ENCODE measurements at places on chromosomes 1 and 21.

- no peak for DNase-seq
These were observed 1695.3 kb downstream of the BRINP3 start for GRCh38 chr1:188782220-188782841.

DNA sequence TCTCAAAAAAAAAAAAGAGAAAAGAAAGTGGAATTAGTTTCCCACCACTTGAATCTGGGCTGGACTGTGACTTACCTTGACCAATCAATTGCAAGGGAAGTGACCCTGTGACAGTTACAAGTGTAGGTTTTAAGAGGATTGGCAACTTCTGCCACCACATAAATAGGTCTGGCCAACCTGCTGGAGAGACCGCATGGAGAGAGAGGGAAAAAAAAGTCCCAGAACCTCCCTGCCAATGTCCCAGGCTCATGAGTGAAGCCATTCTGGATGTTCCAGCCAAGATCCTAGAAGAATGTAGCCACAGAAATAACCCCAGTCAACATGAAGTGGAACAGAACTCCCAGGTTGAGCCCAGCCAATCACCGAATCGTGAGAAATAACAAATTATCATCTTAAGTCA, 11.8 kb upstream of the ZMYM6 start:
- DNase-seq: no peak

DNA sequence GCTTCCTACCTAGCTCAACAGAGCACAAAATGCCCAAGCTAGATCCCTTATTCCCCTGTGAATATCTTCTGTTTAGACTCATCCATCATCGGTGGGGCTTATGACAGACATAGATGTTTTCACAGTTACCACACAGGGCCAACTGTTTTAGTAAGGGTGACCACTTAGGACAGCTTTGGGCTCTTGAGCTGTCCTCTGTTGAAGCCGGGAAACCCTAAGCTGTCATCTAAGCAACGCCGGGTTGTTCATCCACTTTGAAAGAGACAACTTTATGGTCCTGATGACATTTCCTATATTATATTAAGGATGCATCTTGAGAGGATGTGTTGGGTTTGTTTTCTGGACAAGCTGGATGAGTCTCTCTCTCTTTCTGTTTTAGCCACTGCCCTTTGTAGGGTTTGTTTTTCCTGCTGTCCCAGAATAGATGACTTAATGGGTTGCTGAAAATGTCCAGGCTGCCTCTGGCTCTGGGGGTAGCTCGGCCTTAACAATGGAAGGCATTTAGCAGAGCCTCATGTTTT, 110.5 kb upstream of the UBE2U start:
- DNase-seq: no peak

GRCh38 chr1:14083706-14084105, 383.7 kb downstream of the PRDM2 start:
- no peak for DNase-seq

GRCh38 chr1:1318131-1318652, 6.3 kb downstream of the INTS11 start:
- DNase-seq: peak; percentile 57

DNA sequence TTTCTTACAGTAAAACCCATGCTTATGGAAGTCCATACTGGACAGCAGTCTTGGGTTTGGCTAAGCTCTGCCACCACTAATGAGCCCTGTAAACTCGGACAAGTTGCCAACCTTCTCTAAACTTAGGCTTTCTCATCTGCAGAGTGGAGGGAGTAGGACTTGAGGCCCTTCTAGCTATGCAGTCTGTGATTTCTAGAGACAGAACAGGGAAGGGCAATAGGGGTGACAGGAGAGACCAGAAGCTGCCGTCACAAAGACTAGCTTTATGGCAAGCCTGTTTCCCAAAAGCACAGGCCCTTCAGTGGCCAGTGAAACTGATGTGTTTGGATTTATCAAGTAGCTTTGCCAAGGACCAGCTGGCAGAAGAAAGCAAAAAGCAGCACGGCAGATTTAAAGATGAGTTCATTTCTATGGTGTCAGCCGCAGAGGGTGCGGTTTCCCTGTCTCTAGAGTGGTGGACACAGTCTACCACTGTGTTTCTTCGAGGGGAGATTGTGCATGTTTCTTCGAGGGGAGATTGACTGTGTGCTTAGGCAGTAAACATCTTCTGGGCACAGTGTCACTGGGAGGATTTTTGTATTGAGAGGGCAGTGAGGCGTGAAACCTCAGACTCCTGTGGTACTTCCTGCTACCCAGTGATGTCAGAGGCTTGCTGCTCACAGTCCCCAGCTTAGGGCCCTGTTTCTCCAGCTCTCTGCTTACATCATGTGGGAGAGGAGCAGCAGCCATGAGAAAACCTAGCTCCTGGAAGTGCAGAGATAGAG, 119.0 kb downstream of the ROR1 start:
- no peak for DNase-seq

- no peak for DNase-seq
These were observed 839.3 kb downstream of the KCNT2 start for GRCh38 chr1:195768936-195769335.

GRCh38 chr1:229136822-229137221, 134.1 kb upstream of the RAB4A start:
- no peak for DNase-seq

- no peak for DNase-seq
These were observed 30.0 kb upstream of the LRRC8C start for GRCh38 chr1:89602871-89603404.

DNA sequence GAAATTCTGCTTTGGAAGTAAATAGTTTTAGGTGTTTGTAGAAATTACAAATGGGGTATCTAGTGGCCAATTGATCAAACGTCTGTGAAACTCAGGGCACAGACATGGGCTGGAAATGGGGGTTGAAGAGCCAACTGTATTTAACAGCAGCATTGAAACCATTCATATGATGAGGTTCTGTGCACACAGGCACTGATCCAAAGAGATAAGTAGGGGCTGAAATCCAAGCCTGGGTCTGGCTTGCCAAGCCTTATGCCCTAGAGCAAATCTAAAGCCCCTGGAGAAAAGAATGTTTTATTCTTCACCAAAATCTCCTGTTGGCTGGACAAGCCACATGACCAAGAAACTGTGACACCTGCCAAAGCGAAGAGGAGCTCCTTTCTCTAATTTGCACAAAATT, 67.6 kb upstream of the ST6GALNAC5 start:
- no peak for DNase-seq

- no peak for DNase-seq
These were observed 795.2 kb upstream of the TMPRSS15 start for GRCh38 chr21:19198801-19199200.

- no peak for DNase-seq
These were observed 443.1 kb downstream of the TTLL7 start for GRCh38 chr1:83555871-83556270.

- DNase-seq: no peak
These were observed 653.6 kb upstream of the ADGRL4 start for GRCh38 chr1:79660129-79660528.

DNA sequence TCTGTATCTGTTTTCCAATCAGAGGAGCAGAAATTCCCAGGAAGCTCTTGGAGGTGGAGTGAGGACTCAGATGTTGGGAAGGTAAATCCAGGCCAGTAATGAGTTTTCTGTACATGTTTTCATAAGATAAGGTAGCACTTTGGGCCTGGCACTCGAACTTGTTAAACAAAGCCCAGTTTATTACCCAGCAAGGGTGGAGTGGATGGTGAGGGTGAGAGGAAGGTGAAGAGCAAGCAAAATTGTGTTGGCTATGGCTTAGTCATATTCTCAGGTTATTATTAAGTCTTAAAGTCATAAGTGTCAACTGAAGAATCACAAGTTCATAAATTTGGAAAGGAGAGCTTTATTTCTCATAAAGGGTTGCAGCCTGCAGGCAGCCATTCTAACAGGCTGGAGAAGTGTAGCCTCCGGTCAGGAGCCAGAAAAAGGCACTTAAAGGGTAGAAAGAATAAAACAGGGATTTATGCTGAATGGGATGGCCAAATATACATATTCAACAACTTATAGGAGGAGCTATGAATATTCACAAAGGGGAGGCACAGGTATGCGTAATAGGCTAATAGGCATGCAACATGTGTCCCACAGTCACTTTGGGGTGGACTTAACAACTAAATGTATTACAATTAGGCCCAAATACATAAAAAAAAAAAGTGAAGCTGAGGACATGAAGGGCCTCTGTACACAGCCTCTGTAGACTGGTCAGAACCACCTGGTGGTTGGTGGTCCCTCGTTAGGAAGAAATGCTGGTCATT, 523.9 kb downstream of the LMO4 start:
- DNase-seq: no peak

- no peak for DNase-seq
These were observed 5.9 kb upstream of the PLEKHG5 start for GRCh38 chr1:6497215-6497866.
